ENCODE measurements at places on chromosomes 3 and 15. TPM values are rescaled to one million over a fixed set of nuclear protein-coding genes. Genes with fewer than 3 reads are reported as not detected.

Gene GHSR
- total RNA-seq: not detected

DNA sequence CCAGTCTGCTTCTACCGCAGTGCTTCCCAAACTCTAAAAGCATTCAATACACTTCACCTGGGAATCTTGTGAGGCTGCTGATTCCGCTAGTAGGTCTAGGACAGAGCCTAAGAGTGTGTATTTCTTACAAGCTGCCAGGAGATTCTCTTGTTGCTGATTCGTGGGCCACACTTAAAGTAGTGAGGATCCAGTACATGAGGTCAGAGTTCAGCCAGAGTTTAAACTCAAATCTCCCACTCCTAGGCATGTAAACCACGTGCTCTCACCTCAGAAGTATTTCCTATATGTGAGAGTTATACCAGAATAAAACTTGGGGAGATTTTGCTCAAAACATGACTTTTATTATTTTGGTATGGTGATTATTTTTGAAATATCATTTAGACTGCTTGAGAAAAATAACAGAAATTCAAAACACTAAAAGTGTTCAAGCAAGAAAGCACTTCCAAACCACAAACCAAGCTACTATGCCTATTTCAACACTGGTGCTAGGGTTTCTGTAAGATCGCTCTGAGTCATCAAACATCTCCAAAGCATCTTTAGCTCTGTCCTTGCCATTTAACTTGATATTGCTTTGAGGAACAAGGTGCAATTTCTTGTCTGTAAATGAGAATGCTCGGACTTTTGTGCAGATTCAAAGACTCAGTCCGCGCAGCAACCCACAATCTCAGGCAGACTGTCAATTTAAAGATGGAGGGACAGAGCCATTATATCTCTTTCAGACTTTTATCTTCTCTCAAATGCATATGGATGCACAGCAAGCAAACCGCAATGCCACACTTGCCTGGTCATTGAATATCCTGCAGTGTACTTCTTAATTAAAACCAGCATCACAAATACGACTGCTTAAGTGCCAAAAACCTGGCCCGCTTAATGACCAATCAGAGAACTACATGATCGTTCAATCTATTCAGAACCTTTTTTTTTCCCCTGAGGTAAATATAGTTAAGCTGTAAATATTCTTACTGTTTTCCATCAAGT, 59.8 kb downstream of the AGTR1 start:
- DNase-seq: peak; percentile 92

GRCh38 chr3:165347526-165347925, 151.3 kb upstream of the SLITRK3 start:
- no peak for DNase-seq

- no peak for DNase-seq
Measured at GRCh38 chr15:40582726-40583246, 11.3 kb upstream of the KNL1 start.

DNA sequence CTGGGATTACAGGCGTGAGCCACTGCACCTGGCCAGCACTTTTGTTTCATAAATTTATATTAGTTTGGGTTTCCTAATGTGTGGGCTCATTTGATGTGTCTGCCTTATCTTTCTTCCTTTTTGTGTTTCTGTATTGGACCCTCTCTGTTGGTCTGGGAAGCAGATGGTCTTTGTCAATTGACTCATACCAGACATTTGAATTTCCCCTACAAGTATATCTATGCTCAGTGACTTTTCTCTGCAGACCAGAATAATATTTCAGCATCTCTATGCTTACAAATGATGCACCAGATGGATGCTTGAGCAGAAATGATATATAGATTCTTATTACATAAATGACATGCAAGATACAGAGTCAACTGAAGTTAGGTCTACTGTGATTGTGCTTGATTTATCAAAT, 329.9 kb upstream of the SLCO3A1 start:
- DNase-seq: no peak

Gene NIT2
- total RNA-seq: 25.5 TPM

GRCh38 chr15:75452364-75452864, 924 bp upstream of the SIN3A start:
- DNase-seq: peak; percentile 75

Data from renal cortical epithelial cell (primary cell).